ENCODE measurements at places on chromosomes 6 and 20.
A peak's percentile ranks its signal among the peaks of the same experiment; 100 is the strongest.

GRCh38 chr6:15453622-15454021 lies 207.8 kb downstream of the JARID2 start:
- DNase-seq = no peak

GRCh38 chr6:17871189-17871519 lies 116.3 kb downstream of the KIF13A start:
- no peak for DNase-seq

DNA sequence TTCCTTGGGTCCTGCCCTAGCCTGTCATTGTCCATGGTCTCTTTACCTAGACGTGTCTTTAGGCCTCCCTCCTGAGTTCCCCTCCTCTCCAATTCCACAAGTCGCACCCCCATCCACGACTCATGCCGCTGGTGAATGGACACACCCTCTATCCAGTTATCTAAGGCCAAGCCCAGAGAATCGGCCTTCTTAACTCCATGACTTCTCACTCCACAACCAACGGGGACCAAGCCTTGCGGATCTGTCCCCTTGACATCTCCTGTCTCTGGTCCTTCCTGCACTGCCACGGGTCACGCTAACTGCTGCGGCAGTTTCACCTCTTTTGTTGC lies 7.0 kb upstream of the RREB1 start:
- no peak for DNase-seq

DNA sequence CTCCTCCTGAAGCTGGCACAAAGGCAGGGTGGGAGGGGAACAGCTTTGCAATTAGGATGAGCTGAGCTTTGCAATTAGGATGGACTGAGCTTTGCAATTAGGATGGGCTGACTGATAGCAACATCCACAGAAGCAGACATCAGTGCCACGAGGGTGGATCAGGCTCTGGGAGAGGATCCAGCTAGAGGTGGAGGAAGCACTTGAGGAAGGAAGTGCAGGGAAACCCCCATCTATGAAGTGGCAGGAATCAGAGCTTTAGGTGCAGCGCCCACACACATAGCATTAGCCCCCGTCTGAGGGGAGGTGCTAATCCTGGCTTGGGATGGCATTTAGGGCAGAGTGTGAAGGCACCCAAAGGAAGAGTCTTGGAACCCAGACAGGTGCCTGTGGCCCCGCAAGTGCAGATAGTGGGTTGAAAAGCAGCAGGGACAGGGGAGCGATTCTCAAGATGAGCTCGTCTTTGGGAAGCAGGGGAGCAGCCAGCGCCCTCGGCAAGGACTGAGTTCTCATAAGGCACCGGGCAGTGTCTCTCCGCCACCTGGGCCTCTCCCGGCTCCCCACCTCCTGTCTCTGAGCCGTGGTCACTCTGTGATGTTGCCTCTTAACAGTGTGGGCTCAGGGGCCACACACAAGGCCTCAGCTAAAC lies 12.0 kb upstream of the THBS2 start:
- DNase-seq = no peak

GRCh38 chr20:51402201-51402600 lies 140.3 kb downstream of the NFATC2 start:
- DNase-seq = no peak

DNA sequence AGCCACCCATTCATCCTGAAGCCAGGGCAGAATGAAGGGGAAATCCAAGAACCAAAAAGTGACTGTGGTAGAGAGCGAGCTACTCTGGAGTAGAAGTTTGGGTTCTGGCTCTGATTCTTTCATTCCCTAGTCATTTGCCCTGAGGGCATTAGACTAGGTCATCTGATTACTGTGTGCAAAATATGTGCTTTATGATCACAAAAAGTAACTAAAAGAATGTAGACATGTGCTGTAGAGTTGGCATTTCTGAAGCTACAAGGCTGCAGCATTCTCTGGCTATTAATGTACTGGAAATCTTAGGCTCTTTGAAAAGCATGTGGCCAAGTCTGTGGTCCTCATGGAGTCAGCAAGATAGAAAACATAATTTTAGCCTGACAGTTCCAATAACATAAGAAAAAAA lies 94.2 kb downstream of the TBC1D7 start:
- no peak for DNase-seq

DNA sequence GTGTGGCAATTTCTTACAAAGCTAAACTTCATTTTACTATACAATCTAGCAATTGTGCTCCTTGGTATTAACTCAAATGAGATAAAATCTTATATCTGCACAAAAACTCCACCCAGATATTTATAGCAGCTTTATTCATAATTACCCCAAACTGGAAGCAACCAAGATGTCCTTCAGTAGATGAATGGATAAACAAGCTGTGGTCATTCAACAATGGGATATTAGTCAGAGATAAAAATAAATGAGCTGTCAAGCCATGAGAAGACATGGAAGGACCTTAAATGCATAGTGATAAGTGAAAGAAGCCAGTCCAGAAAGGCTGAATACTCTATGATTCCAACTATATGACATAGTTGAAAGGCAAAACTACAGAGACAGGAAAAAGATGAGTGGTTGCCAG lies 98.9 kb upstream of the BMP2 start:
- no peak for DNase-seq

- peak; percentile 84 for DNase-seq
Measured at GRCh38 chr6:156687789-156688619, 89.2 kb upstream of the ARID1B start.

- DNase-seq = peak; percentile 91
Measured at GRCh38 chr6:37459981-37460800, 27.2 kb downstream of the CMTR1 start.

DNA sequence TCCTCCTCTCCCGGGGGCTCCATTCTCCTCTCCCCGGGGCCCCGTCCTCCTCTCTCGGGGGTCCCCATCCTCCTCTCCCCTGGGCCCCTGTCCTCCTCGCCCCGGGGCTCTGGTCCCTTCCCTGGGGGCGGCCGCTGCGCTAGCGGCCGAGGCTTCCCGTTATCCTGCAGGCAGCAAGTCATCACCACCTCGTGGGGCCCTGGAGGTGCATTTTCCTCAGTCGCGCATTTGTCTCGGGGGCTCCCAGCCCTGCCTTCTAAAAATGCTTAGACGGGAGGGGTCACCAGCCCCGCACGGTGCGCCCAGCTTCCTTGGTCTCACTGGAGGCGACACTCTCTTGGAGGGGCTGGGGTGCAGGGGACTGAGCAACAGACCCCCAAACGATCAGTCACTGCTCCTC lies 216.5 kb downstream of the QKI start:
- DNase-seq = no peak

GRCh38 chr6:97120511-97120910 lies 162.5 kb downstream of the MMS22L start:
- no peak for DNase-seq

DNA sequence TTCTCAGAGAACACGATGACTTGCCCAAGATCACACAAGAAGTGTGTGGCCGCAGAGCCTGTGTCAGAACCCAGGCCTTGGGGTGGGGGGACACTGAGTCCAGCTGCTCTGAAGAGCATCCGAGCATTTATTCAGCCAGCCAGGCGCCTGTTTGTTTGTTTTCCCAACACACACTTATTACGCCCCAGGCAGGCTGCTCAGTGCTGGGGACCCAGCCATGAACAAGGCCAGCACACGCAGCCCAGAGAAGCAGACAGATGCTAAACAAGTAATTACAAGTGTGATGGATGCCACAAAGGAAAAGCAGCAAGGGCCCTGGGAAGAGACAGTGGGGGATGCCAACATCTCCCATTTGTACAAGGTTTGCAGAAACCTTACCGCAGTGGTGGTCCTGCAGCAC lies 19.4 kb upstream of the SIRPA start:
- DNase-seq = no peak

DNA sequence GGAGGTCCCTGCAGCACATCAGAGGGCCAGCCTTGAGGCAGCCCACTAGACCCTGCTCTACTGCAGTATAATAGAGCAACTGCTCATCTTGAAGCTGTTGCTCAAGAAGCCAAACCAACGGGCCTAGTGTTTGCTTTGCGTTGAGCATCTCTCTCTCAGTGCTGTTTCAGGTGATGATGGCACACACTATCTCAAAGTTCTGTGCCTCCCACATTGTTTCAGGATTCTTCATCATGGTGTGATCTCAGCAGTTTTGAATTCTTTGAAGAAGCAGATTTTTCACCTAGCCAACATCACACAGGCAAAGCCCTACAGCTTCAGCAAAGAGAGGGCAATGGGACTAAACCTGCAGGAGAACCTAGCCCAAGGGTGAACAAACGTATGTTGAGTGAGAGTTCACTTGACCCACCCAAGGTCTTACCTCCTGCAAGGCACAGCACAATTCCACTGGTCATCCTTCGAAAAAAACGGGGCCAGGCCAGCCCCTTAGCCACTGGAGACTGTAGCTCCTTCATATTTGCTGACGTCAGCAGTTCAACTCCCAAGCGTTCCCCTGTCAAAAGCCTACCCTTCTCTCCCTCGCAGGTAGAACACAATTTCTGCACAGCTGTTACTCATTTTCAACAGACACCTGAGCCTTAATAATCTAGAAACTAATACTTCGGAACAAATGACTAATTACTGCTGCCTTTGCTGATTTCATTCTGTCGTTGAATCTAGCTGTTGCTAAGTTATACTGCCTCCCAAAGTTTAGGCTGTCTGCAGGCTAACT lies 15.8 kb downstream of the MYB start:
- no peak for DNase-seq

DNA sequence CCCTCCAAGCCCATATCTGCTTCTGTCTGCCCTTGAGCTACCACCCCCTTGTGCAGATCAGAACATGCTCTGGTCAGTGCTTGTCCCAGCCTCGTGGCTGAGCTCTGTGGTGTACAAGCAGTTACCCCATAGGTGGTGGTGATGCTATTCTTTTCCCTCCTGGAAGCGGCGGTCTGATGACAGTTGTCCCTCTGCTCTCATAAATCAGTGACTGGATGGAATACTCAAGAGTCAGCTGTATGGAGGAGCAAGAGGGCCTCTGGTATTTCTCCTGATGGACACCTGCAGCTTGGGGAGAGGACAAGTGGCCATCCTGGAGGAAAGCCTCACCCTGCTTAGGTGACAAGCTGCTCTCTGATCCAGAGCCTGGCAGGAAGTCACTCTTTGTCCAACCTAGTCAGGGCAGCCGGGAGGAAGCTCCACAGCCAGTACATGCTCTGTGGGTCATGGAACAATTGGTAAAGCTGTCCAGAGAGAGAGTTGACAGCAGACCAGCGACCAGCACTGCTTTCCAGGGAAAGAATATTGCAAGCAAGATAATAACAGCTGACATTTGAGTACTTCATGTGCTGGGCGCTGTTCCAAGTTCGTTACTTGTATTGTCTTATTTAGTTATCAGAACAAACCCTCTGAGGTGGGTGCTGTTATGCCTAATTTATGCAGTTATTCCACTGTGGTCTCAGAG lies 47.1 kb downstream of the SCAND1 start:
- no peak for DNase-seq

DNA sequence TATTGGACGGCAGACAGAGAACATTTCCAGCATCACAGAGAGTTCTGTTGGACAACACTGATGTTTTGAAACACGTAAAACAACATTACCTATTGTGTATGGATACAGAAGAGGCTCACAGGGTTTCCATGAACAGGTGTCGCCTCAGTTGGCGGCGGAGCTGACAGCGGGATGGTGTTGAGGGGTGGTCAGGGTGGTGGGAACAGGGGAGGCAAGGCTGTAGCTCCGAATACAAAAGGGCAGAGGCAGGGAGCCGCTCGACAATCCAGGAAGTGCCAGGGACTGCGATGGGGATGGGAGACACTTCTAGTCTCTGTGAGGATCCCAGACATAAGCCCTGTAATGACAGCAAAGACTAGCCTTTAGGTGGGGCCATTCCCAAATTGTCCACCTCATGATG lies 14.5 kb upstream of the PI16 start:
- no peak for DNase-seq

DNA sequence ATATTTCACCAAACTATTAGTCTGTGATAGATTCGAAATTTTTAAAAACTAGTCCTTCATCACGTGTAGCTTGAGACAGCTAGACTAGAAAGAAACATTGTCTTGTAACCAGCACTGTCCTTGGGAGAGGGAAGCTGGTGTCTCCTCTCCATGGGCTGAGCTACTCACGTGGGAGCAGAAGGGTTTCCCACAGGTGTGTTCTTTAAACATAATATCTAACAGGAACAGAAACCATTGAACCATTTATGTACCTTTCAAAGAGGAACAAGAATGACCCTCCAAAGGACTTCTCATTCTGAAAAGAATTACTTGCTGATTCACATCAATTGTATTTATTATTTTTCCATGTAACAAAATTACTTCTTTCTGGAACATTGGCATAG lies 72.4 kb upstream of the SYNJ2 start:
- DNase-seq = no peak

- DNase-seq = peak; percentile 46
Measured at GRCh38 chr6:98984121-98984520, 36.4 kb upstream of the FBXL4 start.

DNA sequence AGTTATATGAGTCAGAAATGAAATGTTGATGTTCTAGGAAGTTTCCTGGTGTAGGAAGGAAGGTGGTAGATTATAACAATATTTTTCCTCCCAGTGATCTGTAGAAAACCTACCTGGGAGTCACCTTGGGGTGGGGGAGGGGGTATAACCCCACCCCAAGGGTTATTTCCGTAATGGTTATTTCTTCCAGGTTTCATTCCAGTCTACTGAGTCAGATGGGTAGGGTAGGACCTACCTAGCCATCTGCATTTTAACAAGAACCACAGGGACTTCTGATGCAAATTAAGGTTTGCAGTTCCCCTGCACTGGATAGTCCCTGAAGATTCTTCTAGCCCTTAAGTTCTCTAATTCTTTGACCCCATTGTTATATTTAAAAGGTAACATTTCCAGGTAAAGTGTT lies 88.9 kb downstream of the ARMC2 start:
- DNase-seq = peak; percentile 65

DNA sequence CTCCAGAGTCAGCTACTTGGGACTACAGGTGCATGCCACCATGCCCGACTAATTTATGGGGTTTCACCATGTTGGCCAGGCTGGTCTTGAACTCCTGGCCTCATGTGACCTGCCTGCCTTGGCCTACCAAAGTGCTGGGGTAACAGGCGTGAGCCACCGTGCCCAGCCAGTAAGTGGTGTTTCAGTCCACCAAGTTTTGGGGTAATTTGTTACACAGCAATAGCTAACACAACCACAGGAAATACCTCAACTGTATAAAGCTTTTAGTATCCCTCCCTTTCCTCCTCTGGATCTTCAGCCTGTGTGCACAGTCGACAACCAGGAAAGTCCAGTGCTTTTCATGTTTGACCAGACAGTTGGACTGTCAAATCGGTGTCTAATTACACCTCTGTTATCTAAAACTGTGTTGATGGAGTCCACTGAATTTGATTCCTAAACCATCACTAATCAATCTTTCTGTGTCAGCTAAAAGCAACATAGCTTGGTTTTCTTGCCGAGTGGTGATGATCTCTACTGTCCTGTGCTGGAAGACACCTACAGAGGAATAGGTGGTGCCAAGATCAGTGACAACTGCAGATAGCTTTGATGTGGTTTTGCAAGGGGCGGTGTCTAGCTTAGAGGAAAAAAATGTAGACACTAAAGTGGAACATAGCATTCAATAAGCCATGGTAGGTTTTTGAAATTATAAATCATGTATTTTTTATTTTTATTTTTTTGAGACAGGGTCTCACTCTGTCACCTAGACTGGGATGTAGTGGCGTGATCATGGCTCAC lies 22.2 kb upstream of the ZBTB2 start:
- DNase-seq = no peak

GRCh38 chr6:110681543-110682459 lies 133.5 kb downstream of the CDK19 start:
- no peak for DNase-seq

Measured in mesendoderm (in vitro differentiated cells).